Neural crest cell (in vitro differentiated cells): ENCODE measurements at places on chromosomes 12 and 14.

- peak; percentile 6 for DNase-seq
These were observed 342.7 kb downstream of the PRKD1 start for GRCh38 chr14:29584992-29585391.

DNA sequence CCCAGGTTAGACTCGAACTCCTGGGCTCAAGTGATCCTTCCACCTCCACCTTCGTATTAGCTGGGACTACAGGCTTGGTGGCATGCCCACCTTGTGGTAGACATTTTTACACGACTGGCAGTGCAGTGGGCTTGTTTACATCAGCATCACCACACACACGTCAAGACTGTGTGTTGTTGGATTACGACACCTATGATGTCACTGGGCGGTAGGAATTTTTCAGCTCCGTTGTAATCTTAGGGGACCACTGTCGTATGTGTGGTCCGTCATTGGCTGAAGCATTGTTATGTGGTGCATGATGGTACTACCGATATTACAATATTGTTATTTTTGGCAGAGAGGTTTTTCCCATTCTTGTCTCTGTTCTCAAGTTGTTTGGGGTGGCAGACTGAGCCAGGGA is 50.7 kb downstream of the TSPAN9 start:
- no peak for DNase-seq

DNA sequence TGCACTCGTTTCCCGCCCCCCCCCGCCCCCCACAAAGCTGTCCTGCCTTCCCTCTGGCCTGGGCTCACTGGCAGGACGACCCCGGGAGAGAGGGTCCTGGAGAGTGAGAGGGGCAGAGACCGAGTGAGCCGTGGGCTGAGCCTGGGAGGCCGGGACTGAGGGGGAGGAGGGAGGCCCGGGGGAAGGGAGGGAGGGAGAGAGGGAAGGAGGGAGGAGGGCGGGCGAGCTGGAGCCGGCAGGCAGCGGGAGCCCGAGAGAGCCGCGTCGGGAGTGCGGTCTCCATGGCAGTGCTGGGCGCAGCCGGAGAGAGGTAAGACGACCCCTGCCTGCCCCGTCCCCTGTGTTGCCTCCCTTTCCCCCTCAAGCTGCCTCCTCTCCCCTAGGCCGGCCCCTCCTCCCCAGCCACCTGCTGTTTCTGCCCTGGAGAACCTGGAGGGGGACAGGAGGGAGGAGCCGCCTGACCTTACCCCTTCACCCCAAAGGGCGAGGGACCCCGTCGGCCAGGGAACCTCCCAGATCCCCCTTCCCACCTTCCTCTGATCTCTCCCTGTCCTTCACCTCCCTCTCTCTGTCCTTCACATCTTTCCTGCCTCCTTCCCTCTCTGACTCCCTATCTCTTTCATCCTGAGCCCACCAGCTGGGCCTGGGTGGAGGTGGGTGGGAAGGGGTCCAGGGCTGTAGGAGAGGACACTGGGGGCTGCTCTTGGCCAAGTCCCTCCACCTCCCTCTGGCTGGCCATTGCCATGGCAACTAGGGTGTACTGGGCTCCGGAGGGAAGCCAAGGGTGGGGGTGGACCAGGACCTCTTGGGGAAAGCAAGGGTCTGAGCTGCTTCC is at the start of gene GPR162:
GPR162 (plus strand) TSS at position 231 of the 835 bp plus-strand sequence. CDS start 2,078 bp downstream, outside the sequence.
- peak; percentile 68 for DNase-seq

- DNase-seq, result peak; percentile 71
These were observed 50.4 kb downstream of the CHGA start for GRCh38 chr14:92973261-92973797.

DNA sequence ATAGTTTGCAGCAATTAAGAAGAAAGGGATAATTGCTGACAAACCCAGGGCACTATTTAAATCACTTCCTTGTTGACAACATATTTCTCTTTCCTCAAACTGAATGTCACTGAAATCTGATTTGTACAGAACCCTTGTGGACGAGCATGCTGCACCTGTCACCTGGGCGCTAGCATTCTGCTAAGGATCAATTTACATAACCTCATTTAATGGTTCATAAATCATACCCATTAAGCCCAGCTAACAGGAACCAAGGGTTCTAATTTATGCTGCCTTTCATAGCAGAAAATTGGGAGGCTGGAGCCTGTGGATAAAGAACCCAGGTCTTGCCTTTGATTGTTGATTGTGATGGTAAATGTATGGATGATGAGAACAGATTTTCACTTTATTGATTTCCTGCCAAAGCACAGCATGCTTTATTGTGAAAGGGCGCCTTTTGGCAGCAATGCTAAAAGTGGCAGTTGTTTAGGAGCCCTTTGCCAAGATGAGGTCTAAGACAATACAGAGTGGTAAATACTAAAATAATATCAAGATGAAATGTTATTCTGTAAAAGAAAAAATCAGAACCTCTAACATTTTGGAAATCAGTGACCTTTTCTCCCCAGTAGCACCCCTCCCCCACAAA is 95.4 kb downstream of the NKX2-1 start:
- DNase-seq, result no peak

DNA sequence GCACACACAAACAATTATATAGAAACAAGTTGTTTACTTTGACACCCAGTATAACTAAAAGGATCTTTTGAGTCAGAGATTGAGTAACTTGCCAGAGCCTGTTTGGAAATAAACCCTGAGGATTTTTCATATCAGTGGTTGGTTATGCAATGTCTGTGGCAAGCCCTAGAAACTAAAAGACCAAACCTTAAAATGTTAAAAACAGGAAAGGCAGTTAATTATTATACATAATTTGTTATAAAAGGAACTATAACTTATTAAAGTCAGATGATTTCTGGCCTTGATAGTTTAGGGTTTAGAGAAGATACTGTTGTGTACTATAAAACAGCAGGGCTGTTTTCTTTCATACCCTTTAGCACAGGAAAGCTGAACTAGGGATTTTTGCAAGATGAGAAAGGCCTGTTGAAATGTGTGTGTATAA is 44.1 kb downstream of the PSEN1 start:
- DNase-seq, result no peak

- no peak for DNase-seq
These were observed 46.6 kb downstream of the CALM1 start for GRCh38 chr14:90443161-90444076.

- no peak for DNase-seq
These were observed 8.8 kb downstream of the KRT80 start for GRCh38 chr12:52182898-52183543.

DNA sequence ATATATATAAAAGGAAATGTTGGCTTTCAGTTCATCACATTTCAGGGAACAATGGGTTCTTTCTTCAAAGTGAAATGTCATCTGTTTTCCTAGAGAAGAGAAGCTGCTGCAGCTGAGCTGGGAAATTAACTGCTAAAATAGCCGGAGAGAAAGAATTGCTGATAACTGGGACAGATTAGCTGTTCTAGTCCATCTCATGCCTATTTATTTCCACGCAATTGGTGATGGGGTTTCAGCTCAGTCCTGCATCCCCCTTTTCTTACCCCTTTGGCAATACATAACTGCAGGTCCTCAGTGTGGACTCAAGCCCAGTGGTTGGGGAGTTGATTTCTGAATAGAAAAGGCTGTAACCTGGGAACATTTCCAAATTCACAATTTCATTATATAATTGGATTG is 436.9 kb upstream of the TMEM132C start:
- no peak for DNase-seq

DNA sequence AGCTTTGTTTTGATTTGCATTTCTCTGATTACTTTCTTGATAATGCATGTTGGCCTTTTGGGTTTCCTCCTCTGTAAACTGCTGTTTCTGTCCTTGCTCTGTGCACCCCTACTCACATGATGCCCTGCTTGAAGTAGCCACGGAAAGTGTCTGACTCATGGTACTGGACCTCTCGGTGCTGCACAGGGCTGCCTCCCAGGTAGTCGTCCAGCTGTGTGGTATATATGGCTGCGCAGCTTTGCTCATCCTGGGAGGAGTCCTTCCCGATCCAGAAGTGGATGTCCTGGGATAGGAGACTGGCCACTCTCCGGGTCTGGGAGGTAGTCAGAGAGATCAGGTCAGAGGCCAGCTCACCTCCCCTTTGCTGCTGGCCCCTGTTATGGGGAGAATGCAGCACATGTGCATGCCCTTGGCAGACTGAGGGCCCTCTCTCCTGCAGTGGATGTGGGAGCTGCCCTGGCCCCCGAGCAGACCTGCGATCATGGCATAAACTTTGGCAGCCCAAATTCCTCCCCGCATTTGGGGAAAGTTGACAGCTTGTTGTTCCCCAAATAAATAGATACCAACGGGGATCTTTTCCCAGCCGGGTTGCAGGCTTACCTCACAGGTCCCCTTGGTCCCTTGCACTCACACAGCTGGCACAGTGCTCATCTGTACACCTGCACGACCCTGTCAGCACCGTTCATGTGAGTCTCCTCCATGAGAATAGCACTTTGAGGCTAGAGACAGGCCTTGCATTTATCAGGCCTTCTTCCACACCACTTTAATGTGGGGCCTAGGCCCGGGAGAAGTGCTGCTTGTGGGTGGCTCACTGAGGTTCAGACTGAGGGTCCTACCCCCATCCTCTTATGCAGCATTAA is 5.2 kb downstream of the AVIL start:
- DNase-seq, result no peak

DNA sequence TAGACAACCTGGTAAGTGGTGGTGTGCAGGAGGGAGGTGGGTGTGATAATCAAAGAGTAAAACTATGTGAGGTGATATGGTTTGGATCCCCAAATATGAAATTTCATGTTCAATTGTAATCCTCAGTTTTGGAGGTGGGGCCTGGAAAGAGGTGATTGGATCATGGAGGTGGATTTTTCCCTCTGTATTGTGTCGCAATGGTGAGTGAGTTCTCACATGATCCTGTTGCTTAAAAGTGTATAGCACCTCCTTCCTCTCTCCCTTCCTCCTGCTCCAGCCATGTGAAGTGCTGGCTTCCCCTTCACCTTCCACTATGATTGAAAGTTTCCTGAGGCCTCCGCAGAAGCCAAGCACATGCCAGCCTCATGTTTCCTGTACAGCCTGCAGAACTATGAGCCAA is 270.2 kb upstream of the FOXG1 start:
- DNase-seq, result no peak

DNA sequence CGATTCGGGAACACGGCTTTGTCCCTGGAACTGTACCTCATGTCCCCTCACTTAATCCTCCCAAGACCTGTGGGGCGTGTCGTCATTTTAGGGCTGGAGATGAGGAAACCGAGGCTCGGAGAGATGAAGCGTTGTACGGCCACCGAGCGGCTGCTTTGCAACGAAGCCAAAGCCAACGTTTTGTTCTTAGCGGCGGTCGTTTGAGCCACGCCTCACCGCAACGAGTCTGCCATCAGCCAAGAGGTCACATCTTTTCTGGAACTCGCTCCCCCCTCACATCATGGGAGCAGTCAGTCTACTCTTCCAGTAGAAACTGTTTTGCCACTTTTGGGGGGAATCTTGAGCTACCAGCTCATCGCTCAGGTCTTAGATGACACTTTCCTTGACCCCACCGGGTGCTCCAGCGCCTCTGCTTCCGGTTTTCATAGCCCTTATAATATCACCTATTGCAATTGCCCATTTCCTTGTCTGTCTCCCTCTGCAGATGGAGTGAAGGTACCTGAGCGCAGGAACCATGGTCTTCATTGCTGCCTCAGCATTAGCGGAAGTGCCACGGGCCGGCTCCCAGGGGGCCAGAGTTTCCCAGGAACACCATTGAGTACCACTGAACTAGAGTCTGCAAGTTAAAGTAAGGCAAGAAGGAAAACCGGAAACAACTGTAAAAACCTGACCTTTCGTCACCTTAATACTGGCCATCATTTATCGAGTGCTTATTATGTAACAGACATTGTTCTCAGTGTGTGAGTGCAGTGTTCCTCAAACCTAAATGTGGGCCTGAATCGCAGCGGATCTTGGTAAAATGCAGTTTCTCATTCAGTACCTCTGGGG is 19.6 kb downstream of the NINJ2 start:
- DNase-seq, result no peak

DNA sequence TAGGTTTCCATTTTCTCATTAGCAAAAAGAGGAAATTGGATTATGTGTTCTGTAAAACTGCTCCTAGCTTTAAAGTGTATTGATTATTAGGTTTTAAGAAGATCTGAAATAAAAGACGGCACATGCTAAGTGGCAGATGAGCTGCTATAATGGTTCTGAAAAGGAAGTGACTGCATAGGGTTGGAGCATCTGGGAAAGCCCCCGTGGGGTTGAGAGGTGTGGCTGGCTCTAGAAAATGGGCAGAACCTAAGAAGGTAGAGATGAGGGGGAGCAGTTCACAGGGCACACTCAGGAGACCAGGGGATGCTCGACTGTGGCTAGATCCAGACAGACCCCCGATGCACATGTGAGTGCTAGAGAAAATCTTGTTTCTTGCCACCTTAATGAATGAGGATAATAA is 1.9 kb downstream of the IFNG-AS1 start:
- DNase-seq, result no peak

DNA sequence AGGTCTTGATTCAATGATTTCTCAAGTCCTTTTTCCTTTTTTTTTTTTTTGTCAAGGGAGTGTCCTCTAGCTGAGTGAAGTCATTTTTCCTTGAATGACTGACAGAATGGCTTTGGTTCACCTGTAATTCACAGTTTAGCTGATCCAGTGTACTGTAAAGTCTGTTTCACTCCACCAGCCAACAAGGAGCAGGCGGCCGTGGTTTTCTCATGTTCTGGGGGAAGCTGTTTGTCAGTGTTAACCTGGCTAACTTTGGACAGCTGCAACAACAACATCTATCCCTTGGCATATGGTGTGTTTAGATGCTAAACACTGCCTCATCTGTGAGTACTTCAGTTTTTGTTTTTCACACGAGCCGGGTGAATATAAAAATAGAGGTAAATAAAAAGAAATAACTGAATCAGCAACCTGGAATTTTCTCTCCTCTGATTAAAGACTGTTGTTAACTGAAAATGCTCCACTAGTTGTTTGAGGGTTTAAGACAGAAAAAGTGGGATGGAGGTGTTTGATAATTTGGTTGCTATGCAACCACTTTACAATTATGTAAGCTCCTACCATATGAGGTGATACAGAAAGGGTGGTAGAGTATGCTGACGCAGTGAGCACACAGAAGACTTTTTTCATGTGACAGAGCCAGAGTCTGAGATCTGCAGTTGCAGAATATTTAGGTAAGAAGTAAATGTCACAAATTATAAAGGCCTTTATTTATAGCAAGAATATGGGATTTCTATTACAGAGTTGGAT is 50.3 kb upstream of the SLC2A13 start:
- DNase-seq, result no peak

GRCh38 chr12:79886917-79887519 is 47.9 kb downstream of the PPP1R12A start:
- no peak for DNase-seq

DNA sequence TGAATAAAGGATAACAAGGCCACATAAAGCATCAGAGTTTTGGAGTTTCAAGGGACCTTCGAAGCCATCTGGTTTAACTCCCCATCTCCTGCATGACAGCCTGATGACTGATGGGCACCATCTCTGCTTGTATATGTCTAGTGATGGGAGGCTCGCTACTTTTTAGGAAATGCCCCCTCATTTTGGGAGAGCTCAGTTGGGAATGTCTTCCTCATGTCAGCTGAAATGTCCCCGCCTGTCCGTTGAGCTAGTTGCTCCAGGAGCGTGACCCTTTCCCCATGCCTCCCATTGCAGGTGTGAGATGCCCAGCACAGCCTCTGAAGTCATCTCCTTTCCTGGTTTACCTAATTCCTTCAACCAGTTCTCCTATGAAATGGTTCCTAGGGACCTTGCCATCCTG is 69.6 kb upstream of the CAPRIN2 start:
- DNase-seq, result no peak
